ENCODE measurements at places on chromosomes 5 and 9.
A peak's percentile ranks its signal among the peaks of the same experiment; 100 is the strongest.

DNA sequence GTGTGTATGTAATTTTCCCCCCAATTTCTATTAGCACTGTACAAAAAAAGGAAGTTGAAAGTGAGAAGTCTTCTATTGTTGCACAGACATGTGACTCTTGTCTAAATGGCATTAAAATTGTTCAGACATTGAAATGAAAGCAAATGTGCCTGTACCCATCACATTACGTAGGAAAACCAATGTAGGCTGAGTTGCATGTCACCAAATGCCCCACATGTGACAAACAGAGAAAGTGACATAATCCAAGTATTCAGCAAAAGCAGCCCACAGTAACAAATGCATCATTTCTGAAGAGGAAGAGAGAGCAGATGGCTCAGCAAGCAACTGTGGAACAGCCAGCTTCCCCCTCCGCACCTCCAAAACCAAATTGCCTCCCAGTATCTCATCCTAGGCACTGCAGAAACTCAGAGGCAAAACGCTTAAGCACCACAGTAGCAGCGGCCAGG is 161.5 kb upstream of the NR4A3 start:
- no peak for DNase-seq

GRCh38 chr9:34985311-34985899 is 4.1 kb upstream of the DNAJB5 start:
- DNase-seq = peak; percentile 61

- DNase-seq = no peak
Observed at GRCh38 chr5:139004374-139005307, 129.5 kb upstream of the LRRTM2 start.

DNA sequence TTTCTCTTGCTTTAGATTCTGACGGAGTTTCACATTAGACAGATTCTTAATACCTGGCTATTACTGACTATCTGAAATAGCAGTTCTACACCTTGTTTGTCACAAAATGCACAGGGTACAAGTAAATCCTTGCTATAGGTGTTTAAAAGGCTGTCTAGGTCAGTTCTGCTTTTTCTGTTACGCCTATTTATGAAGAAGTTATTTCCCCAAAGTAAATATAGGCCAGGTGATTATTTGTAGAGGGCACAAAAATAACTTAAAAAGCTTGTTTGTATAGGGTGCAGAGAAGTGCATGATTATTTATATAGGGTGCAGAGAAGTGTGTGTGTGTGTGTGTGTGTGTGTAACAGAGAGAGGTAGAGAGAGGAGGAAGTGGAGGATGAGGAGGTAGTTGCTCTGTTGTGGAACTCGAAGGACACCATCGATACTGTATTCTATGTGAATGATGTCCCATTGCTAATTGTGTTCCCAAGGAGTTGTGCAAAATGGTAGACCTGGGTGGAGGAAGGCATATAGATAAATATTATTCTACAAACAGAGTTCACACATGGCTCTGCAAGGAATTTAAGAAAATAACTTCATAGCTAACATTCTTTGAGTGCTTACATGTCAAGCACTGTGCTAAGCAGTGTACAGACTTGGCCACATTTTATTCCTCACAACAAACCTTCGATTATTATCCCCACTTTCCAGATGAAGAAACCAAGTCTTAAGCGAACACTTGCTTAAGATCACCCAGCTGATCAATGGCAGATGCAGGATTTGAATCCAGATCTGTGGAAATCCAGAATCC is 96.3 kb upstream of the EQTN start:
- no peak for DNase-seq

DNA sequence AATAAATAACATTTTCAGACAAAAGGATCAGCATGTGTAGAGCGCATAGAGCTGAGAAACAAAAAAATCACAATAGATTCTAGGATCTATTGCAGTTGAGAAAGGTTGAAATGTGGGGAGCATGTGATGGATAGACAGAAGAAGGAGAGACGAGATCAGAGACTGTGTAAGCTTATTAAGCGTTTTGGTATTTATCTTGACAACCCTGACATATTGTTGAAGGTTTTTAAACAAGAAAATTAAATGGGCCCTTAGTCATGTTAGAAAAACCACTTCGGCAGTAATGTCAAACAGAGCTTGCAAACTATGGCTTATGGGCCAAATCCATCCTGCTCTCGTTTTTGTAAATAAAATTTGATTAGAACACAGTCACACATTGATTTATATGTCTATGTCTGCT is 200.5 kb upstream of the KLF4 start:
- no peak for DNase-seq

- DNase-seq = no peak
Observed at GRCh38 chr5:174599992-174600391, 124.4 kb upstream of the MSX2 start.

Data from LHCN-M2 (cell line).